Sigmoid colon (tissue), 7 donors: ENCODE measurements at places on chromosomes 7 and 10. TPM values are rescaled to one million over a fixed set of nuclear protein-coding genes. Genes with fewer than 3 reads are reported as not detected.

GRCh38 chr10:3906511-3907111 is 121.6 kb upstream of the KLF6 start:
- peak; percentile 82 for DNase-seq
- no peaks in the 10 kb centered on the region for H3K27me3 ChIP-seq
- no peak overlapping the region for H3K4me3 ChIP-seq
- H3K36me3 ChIP-seq = no peaks in the 10 kb centered on the region
- H3K4me1 ChIP-seq = peaks cover 29% of the 10 kb centered on the region
- H3K27ac ChIP-seq = peak overlapping the region; percentile 73

- DNase-seq = no peak
- H3K4me3 ChIP-seq = no peak overlapping the region
- peaks cover 54% of the 10 kb centered on the region for H3K36me3 ChIP-seq
- H3K27ac ChIP-seq = no peak overlapping the region
- no peaks in the 10 kb centered on the region for H3K4me1 ChIP-seq
Measured at GRCh38 chr10:102484021-102484420, 18.5 kb downstream of the ACTR1A start.

- H3K36me3 ChIP-seq = no peaks in the 10 kb centered on the region
- no peak overlapping the region for H3K27ac ChIP-seq
- no peak for DNase-seq
- no peaks in the 10 kb centered on the region for H3K27me3 ChIP-seq
- H3K4me3 ChIP-seq = no peak overlapping the region
Measured at GRCh38 chr7:30329716-30330115, 45.3 kb downstream of the ZNRF2 start.

DNA sequence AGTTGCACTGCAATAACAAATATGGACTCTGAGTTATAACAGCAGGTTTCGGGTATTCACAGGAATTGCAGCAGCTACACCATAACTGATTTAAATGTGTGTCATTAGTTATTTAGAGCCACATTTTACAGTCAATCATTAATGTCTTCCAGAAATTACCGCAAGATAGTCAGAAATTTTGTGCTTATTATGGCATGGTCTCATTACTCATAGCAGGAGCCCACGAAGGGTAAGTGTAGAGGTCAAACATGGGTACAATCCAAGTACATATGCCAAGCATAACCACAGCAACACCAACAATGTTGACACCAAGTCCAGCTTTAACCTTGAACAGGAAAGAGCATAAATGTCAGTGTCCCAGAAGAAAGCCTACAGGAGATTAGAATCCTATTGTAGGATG is 84.4 kb downstream of the SLC13A1 start:
- H3K27me3 ChIP-seq = no peaks in the 10 kb centered on the region
- H3K4me1 ChIP-seq = no peaks in the 10 kb centered on the region
- no peak overlapping the region for H3K4me3 ChIP-seq
- DNase-seq = no peak
- no peaks in the 10 kb centered on the region for H3K36me3 ChIP-seq

DNA sequence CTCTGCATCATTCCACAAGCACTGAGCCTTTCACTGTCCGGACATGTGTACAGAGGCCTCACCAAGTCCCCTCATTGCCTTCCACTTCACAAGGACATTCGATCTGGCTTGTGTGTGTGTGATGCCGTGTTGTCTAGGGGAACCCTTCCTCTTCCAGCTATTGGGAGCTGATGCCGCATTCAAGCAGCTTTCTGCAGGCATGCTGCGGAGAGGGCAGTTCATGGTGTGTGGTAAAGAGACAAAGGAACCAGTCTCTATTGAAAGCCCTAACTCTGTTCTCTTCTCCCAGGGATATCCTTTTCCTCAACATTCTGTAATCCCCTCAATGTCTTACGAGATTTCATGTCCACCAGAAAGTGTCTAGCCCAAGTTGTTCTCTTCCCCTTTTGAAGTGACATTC is 141.6 kb downstream of the ALOX5 start:
- no peak overlapping the region for H3K4me3 ChIP-seq
- H3K27ac ChIP-seq = no peak overlapping the region
- H3K27me3 ChIP-seq = no peaks in the 10 kb centered on the region

DNA sequence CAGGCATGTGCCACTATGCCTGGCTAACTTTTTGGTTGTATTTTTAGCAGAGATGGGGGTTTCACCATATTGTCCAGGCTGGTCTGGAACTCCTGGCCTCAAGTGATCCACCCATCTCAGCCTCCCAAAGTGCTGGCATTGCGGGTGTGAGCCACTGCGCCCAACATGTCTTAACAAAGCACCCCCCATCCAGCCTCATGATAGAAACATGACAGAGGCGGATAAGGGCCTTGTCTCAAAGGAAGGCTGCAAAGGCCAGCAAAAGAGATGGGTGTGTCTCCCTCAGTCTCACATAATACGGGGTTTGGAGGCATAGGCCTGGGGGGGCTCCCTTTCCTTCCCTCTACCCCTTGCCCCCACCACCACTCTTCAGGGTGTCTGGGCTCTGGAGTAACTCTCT is 93.2 kb downstream of the SH3PXD2A start:
- H3K36me3 ChIP-seq = no peaks in the 10 kb centered on the region
- H3K27ac ChIP-seq = no peak overlapping the region
- H3K27me3 ChIP-seq = no peaks in the 10 kb centered on the region
- no peak overlapping the region for H3K4me3 ChIP-seq
- peaks cover 25% of the 10 kb centered on the region for H3K4me1 ChIP-seq
- DNase-seq = no peak

- no peak overlapping the region for H3K27ac ChIP-seq
- H3K4me1 ChIP-seq = peaks cover 33% of the 10 kb centered on the region
- no peaks in the 10 kb centered on the region for H3K36me3 ChIP-seq
- DNase-seq = no peak
- H3K4me3 ChIP-seq = no peak overlapping the region
Measured at GRCh38 chr10:129810-130209, 5.4 kb upstream of the ZMYND11 start.

DNA sequence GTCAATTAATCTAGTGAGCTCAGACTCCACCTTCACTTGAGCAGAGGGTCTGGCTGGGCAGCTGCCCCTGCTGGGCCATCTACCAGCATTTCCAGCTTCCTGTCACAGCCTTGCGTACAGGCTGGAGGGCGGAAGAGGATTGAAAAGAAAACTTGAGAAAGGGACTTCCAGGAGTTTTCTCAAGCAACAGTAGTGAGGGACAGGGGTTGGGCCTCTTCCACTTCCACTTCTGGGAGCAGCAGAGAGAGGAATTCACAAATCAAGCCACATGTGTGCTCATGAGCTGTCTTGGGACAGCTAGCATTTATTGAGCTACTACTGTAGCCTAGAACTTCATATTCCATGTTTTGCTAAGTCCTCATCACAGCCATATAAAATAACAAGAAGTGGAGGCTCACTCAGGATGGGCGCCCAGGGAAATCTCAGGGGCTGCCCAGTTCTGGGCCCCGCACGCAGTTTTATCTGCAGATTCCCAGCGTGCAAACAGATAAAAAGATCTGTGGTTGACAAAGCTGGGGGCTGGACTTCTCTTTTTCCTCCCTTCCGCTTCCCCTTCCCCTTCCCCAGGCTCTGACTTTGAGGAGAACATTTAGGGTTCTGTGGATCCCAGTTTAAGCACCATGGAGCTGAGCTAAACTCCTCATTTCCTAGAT is 135.8 kb downstream of the RGS10 start:
- peak overlapping the region; percentile 49 for H3K27ac ChIP-seq
- H3K4me3 ChIP-seq = no peak overlapping the region
- no peak for DNase-seq
- no peaks in the 10 kb centered on the region for H3K4me1 ChIP-seq
- no peaks in the 10 kb centered on the region for H3K27me3 ChIP-seq
- H3K36me3 ChIP-seq = no peaks in the 10 kb centered on the region

DNA sequence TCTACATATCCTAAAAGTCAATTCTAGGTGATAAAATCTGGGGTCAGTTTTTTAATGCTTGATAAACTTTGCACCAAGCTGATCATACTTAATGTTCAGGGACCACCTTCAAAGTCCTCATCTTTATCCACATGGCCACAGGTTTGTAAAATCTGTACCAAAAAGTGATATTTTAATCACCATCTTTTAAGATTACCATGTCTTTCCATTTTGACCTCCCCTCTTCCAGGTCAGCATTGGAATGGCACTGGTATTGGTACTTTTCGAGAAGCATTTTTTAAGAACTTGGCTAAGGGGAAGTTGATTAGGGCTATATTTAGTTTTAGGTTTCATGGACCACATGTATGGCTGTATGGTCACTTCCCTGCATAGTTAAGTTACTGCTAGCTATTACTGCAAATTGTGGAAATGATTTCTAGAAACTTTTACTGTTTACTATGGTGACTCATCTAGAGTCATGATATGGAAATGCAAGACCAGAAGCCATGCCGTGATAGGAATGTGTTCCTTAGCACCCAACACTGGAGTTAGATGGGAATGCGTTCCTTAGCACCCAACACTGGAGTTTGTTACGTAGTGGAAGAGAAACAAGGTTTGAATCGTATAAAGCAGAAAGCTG is 50.8 kb upstream of the ABLIM1 start:
- H3K36me3 ChIP-seq = no peaks in the 10 kb centered on the region
- no peak for DNase-seq
- H3K27me3 ChIP-seq = no peaks in the 10 kb centered on the region
- H3K4me3 ChIP-seq = no peak overlapping the region

DNA sequence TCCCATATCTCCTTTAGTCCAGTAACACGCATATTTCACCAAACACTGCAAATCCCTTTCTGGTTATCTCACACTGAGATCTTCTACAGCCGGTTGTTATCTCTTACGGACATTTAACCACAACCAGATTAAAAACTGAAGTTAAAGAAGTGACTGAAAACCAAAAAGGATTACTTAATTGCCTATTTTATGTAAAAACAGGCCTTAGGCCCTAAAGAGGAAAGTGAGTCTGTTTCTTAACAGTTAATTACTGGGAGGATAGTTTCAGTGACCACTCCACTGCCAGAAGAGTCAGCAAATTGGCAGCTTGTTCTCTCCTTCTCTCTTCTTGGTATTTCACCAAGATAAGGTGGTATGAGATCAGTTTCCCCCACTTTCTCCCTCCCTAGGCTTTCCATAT is 161.9 kb upstream of the MEOX2 start:
- no peaks in the 10 kb centered on the region for H3K36me3 ChIP-seq
- H3K4me1 ChIP-seq = no peaks in the 10 kb centered on the region
- H3K27me3 ChIP-seq = no peaks in the 10 kb centered on the region
- DNase-seq = no peak

GRCh38 chr10:133104068-133104962 is 16.6 kb downstream of the ADGRA1 start:
- H3K27me3 ChIP-seq = peaks cover 7% of the 10 kb centered on the region
- no peaks in the 10 kb centered on the region for H3K36me3 ChIP-seq
- no peak overlapping the region for H3K27ac ChIP-seq
- H3K4me3 ChIP-seq = no peak overlapping the region
- peaks cover 8% of the 10 kb centered on the region for H3K4me1 ChIP-seq
- no peak for DNase-seq

GRCh38 chr7:92698237-92698841 is 108.1 kb upstream of the FAM133B start:
- H3K27me3 ChIP-seq = no peaks in the 10 kb centered on the region
- DNase-seq = no peak
- H3K36me3 ChIP-seq = no peaks in the 10 kb centered on the region
- peaks cover 30% of the 10 kb centered on the region for H3K4me1 ChIP-seq
- no peak overlapping the region for H3K4me3 ChIP-seq

- H3K36me3 ChIP-seq = no peaks in the 10 kb centered on the region
- H3K4me1 ChIP-seq = no peaks in the 10 kb centered on the region
- H3K27ac ChIP-seq = no peak overlapping the region
Measured at GRCh38 chr7:22765609-22766008, 38.6 kb downstream of the IL6 start.

DNA sequence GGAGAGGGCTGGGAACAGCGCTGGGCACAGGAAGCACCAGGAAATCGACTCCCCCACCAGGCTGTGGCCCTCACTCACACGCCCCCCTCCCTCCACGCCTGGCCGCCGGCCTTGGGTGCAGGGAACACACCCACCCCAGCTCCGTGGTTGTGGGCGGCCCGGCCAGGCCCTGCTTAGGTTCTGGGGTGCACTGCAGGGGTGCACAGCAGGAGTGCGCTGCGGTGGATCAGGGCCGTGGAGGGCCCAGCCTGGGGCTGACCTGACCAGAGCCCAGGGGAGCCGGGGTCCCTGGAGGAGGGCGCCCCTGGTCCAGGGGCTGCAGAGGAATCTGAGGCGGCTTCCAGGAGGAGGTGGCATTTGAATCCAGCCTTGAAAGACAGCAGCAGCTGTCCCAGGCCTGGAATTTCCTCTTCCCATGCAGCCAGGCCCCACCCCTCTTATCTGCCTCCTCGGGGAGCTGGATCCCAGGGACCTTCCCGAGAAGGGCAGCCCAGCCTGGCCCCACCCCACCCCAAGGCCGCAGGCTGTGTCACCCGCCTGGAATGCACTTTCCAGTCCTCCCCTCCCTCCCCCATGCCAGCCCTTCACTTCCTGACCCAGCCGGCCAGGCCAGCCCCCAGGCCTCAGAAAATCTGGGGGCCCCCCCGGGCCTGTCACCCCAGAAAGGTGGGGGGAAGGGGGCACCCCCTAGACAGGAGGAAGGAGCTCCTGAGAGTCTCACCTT is 18.4 kb upstream of the PDGFA start:
- H3K36me3 ChIP-seq = no peaks in the 10 kb centered on the region
- H3K4me3 ChIP-seq = no peak overlapping the region
- no peaks in the 10 kb centered on the region for H3K4me1 ChIP-seq
- H3K27me3 ChIP-seq = no peaks in the 10 kb centered on the region
- peak overlapping the region; percentile 45 for H3K27ac ChIP-seq

GRCh38 chr10:74875966-74876365 is 49.6 kb downstream of the KAT6B start:
- H3K4me1 ChIP-seq = peaks cover 7% of the 10 kb centered on the region
- no peak overlapping the region for H3K4me3 ChIP-seq
- H3K27ac ChIP-seq = no peak overlapping the region
- H3K27me3 ChIP-seq = no peaks in the 10 kb centered on the region

DNA sequence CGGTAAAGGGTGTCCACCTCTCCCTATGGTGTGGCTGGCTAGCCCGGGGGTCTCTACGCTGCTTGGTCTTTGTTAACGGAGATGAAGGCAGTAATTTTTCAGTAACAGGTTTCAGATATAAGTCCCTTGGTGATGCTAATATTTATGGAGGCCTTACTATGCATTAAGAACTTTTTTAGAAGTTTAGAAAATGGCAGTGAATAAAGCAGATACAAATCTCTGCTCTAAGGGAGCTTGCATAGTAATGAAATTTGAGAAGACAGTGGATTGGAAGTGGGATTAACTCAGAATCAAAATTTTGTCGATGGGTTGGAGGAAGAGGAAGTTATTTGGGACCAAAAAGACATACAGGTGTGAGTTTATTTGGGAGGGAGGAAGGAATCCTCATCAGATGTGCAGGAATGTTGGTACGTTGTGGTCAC is 445 bp downstream of the SSBP1 start:
- H3K36me3 ChIP-seq = peaks cover 18% of the 10 kb centered on the region
- H3K4me1 ChIP-seq = peaks cover 18% of the 10 kb centered on the region
- H3K4me3 ChIP-seq = peak overlapping the region; percentile 83
- no peaks in the 10 kb centered on the region for H3K27me3 ChIP-seq
- H3K27ac ChIP-seq = peak overlapping the region; percentile 81
- no peak for DNase-seq

SHH gene
- not detected for total RNA-seq

FAM170B gene
- total RNA-seq = not detected

FANK1 gene
- not detected for total RNA-seq

ASZ1 gene
- total RNA-seq = not detected

SYNPO2L gene
- total RNA-seq = not detected

MMD2 gene
- total RNA-seq = 0.71 TPM

FAM20C gene
- 51.3 TPM for total RNA-seq

SPACDR gene
- total RNA-seq = not detected
